NCI-H2227 treated with DMSO at 0.1 percent for 48 hours (cell line): ENCODE measurements at places on chromosomes 2 and 18.
A peak's percentile ranks its signal among the peaks of the same experiment; 100 is the strongest.

- no peak for DNase-seq
Observed at GRCh38 chr18:3171631-3172030, 48.1 kb downstream of the MYOM1 start.

GRCh38 chr2:210288408-210288807 lies 26.6 kb downstream of the MYL1 start:
- no peak for DNase-seq

GRCh38 chr2:72788756-72789155 lies 37.1 kb downstream of the EXOC6B start:
- DNase-seq: no peak

GRCh38 chr2:171491292-171491691 lies 31.0 kb upstream of the CYBRD1 start:
- DNase-seq: no peak

DNA sequence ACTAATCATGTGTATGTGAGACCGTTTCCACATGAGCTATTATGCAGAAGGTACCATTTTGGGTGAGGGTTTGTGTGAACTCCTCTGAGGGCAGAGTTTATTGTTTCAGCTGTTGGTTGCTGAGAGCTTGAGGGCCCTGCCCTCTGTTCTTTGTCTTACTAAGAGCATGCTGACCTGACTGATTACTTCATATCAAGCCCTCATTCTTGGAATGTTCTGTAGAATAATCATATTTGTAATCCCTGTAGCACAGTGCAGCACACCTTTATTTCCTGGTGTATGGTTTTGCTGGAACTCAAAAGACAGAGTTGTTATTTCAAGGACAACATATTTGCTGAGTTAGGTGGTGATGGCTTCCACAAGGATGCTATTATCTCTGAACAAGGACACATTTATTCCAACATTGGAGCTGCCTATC lies 118.5 kb downstream of the GALNT3 start:
- peak; percentile 63 for DNase-seq

DNA sequence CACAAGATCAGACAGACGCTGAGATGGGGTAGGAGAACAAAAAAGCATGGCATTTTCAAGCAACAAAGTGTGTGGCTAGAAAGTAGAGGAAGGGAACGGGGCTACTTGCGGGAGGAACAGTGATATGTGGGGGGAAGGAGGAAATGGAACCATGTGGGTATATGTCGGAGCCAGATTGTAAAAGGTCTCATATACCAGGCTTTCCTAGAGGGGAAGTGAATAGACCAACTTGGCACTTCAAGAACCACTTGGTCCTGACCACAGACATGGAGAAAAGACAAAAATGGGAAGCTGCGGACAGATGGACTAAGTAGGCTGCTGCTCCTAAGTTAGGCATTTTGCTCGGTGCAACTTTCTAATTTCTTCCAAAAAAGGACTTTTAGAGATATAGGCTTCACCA lies 196.0 kb downstream of the DCC start:
- no peak for DNase-seq

DNA sequence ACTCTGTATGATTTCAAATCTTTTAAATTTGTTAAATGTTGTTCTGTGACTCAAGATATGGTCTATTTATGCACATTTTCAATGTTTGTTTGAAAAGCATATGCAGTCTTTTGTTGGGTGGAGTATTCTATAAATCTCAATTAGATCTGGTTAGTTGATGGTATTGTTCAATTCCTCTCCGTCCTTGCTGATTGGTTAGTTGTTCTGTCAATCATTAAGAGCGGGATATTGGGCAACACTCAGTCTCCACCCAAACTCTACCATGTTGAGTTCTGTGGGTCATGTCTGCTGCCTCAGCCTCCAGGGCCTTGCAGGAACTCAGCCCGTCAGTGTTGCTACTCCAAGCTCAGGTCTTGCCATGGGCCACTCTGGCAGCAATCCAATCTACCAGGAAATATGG lies 118.9 kb downstream of the VWA3B start:
- no peak for DNase-seq

DNA sequence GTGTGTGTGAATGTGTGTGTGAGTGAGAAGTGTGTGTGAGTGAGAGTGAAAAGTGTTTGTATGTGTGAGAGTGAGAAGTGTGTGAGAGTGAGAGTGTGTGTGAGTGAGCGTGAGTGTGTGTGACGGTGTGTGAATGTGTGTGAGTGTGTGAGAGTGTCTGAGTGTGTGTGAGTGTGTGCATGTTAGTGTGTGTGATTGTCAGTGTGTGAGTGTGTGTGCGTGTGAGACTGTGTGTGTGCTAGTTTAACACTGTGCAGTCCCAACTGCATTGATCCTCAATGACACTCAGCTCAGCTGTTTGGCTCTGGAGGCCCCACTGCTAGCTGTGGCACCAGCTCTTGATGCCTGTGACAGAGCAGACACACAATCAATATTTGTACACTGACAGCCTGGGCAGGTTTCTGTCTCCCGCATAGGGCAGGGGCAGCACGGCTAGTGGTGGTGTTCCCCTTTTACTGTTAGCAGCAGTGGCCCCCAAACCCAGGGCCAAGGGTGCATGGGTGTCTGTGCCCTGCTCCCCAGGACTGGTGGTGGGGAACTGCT lies 135.0 kb downstream of the INHBB start:
- DNase-seq: no peak

DNA sequence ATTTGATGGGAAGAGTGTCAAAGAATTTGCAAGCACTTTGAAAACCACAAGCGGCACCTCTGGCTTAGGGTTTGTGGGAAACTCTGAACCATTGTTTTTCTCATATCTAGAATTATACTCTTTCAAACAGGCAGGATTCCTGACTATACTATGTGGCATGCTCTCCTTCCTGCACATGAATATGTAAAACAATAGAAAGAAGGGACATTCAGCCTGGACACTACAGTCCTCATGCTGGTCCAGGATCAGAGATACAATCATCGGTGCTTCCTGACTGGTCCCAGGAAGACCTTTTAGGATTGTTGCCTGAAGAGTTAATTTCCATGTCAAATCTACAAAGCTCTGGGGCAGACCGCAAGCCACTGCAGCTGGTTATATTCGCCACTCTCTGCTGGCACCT lies 55.7 kb upstream of the RASGRP3 start:
- DNase-seq: no peak

DNA sequence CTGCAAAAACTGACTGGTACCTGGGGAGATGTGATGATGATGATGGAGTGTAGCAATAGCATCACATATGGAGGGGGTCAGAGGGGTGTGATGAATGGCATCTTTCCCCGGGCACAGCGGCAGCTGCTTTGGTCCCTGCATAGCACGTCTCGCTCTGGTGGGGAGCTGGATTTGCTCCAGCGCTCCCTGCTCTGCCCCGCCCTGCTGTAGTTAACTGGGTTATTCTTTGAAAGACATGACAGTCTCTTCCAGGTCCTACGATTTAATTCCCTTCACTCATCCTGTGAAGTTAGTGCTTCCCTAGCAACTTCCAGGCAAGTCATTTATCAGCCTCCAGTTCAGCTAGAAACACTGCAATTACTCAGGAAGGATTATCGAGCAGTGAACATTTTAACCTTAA lies 463.1 kb downstream of the TSN start:
- DNase-seq: no peak

DNA sequence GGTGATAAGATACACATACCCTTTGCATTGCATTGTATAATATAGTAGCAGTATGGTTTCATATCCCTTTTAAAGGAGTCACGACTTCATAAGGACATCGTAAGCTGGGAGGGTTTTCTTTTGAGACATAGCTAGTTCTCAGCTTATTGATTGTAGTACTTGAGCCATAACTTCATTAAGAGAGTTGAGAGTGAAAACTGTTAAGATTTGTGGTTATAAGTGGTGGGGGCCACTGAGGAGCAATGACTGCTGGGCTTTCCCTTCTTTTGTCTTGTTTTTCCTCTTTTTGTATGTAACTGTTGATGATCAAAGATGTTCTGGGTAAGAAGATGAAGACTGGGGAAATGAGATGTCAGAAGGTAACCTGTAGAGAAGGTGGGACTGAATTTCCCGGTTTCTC lies 11.0 kb downstream of the EIF5B start:
- DNase-seq: no peak

GRCh38 chr2:25098670-25099486 lies 57.0 kb downstream of the EFR3B start:
- no peak for DNase-seq

GRCh38 chr2:101843048-101843447 lies 145.5 kb downstream of the MAP4K4 start:
- no peak for DNase-seq

- no peak for DNase-seq
Observed at GRCh38 chr2:206056286-206056685, 29.7 kb downstream of the INO80D start.

- DNase-seq: no peak
Observed at GRCh38 chr18:36467614-36468013, 170.1 kb downstream of the FHOD3 start.

DNA sequence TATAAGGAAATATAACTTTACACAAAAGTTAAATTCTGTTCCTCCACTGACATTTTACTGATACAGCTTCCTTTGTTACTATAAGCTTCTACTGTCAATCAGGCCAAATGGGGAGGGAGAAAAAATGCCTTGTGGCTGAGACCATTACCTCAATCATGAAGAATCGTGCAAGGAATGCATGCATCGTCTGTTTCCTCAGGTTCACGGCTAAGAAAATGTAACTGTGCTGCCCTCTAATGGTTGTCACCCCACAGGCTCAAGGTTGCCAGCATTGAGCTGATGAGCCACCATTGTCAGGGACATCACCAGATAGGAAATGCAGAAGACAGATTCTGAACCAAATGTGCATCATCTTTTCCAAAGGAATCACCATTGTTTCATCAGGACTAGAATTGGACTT lies 426.9 kb downstream of the CDH2 start:
- peak; percentile 18 for DNase-seq

GRCh38 chr2:154914561-154914960 lies 216.1 kb downstream of the KCNJ3 start:
- no peak for DNase-seq

DNA sequence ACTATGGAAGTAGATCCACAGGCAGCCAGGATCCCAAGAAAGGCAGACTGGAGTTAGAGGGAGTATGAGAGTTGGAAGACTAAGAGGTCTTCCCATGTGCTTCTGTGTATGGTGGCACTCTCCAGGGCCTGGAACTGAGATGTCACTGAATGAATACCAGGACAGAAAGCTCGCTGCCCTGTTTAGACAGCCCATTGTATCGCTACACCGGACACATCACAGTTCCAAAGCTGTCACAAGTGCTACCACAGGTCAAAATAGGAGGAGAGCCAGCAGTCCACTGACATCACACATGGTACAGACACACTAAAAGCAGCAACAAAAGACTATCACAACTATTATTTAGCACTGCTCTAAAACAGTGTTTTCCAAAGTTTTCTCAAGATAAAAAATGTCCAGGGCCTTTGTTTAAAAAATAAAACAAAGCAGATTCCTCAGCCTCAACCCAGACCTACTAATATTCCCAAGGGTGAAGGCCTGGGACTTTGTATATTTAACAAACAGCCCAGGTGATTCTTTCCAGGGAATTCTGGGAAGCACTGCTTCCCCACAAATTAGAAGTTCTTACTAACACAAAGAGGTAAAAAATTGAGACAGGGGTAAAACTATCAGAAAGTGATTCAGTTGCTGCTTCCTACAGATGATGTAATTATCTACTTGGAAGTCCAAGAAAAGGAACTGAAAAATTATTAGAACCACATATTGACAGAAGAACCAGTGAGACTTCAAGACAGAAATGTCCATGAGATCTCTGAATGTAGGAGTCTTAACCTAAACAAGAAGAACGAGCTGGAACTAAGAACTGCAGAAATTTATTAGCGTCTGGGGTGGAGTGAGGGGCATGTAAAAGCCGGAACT lies 116.0 kb downstream of the DTNB start:
- no peak for DNase-seq

DNA sequence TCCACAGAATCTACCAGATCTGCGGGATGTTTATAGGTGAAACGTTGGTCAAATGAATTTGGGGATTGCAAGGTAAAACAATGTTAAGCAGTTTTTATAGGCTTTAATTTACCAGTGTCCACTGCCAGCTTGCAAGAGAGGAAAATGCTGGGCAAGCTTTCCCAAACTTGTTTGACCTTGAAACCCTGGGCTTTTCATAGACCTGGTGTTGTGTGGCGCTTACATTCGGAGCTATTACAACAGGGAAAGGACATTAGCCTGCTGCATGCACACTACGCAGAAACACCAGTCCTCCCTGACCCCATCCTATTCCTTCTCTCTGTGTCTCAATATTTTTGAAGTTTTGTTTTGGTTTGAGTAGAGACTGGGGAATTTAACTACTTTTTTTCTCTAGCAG lies 59.6 kb upstream of the AGPS start:
- no peak for DNase-seq

DNA sequence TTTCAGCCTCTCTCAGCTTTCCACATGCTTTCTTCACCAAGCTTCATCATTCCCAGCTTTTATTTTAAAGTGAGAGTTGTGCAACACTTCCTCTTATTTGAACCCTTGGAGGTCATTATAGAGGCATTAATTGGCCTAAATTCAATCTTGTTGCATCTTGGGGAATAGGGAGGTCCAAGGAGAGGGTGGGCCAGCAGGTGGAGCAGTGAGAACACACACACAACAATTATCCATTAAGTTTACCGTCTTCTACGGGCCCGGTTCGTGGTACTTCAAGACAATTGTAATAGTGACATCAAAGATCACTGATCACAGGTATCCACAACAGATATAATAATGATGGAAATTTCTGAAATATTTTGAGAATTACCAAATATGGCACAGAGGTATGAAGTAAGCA lies 457.2 kb upstream of the SMIM21 start:
- no peak for DNase-seq

DNA sequence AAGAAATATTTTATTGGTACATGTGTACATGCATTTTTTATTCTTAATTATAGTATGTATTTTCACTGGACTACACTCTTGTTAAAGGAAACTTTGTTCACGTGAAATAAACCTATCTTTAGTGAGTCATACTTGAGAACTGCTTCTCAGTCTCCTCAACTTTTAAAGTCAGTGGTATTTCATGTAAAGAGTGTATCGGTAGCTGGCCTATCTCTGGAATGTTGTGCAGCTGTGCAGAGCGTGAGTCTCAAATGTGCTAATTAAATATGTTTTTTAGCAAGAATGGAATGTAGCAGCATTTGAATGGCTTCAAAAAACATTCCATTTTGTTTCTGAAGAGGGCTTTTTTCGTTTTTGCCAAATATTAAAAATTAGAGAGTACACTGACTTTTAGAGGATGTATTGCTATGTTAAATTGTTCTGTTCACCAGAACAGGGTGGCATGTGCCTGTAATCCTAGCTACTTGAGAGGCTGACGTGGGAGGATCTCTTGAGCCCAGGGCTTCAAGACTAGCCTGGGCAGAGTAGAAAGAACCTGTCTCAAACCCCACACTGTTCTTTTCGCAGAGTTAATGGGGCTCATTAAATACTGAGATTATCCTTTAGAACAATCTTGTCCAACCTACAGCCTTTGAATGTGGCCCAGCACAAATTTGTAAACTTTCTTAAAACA lies 14.3 kb downstream of the SPTBN1 start:
- DNase-seq: no peak
